SJSA1 (cell line): ENCODE measurements at places on chromosomes 11 and 22. TPM values are rescaled to one million over a fixed set of nuclear protein-coding genes. Genes with fewer than 3 reads are reported as not detected.

The NXF1 gene
- 33.6 and 33.8 TPM in 2 replicates for total RNA-seq

The SLC6A5 gene
- not detected in 2 replicates for total RNA-seq

The VWA5A gene
- 18.1 and 24.8 TPM in 2 replicates for total RNA-seq

The NUDT8 gene
- total RNA-seq = 7.4 and 14.0 TPM in 2 replicates

The TLCD5 gene
- 2.6 and 4.6 TPM in 2 replicates for total RNA-seq

The HTATIP2 gene
- 63.2 and 66.5 TPM in 2 replicates for total RNA-seq

The RTN4R gene
- 0.05 TPM in 1 of 2 replicates, not detected in the other for total RNA-seq

The LARGE1 gene
- 24.8 and 40.9 TPM in 2 replicates for total RNA-seq

The OR1S2 gene
- not detected in 2 replicates for total RNA-seq

GRCh38 chr11:60500276-60500910 is 7.8 kb downstream of the MS4A12 start:
- DNase-seq = no peak

DNA sequence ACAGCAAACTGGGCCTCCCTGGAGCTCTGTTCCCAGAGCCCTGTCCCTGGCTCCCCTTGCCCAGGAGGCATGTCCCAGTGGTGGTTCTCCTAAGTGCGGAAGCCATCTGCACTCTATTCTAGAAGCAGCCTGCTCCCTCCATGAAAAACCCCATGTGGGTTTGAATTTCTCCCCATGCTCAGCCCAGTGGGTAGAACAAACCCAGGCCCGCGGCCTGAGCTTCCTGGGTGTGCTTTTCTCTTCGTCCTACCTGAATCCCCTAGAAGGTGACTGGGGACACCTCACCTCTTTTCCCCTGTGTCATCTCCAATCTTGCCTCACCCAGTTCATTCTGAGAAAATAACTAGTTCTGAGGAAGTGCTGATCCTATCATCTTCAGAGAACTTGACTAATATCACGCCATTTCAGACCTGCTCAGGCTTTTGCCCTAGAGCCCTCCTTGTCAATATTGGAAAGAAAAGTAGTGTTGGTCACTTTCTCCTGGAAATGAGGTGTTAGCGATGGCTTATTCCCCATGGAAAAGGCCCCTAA is 15.9 kb downstream of the IL10RA start:
- DNase-seq = no peak

DNA sequence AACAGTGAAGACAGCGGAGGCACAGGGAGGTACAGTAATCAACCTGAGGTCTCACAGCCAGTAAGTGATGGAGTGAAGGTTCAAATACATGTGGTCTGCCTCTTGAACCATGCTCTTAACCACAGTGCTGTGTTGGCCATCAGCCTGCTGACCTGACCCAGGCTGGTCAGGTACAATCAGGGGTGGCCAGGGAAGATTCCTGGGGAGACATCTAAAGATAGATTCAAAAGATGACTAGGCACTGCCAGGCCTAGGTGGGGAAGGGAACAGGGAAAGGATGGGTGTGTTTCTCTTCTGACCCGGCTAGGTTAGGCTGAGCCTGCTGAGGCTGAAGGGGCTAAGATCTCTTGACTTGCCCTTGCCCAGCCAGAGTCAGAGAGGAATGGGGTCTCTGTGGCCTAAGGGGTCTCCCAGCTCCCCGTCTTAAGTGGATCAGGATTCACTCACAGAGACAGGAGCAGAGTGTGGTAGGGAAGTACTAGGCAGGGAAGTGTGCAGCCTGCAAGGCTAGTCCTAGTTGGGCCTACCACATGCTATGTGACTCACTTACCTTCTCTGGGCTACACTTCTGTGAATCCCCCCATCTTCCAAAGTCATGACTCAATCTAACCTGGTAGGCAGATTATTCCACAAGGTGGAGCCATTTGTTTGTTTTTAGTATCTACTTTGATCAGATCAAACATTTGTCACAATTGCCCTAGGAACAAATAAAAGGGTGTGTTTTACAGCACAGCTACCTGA is 10.4 kb upstream of the SREBF2 start:
- peak; percentile 23 for DNase-seq

DNA sequence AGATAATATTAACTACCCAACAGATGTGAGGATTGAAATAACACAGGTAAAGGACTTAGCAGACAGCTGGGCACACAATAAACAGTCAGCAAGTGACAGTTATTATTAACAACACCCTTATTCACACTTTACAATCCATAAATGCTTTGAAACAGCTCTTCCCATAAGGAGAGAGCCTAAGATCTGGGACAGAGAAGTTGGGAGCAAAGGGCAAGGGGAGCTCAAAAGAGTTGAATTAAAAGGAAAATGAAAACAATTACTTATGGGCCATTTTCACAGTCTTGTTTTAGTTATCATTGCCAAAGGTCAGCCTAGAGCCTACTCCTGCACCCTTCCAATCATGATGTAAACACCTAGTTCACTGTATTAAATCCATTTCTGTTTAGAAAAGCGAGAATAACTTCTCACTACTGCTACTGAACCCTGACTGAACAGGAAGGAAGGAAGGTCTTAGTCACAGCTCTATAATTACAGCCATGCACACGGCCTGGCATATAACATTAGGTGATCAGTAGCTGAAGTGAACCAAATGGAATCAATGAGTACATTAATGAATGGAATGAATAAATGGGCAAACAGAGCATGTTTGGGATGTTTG is 111.3 kb downstream of the PLEKHA7 start:
- no peak for DNase-seq

GRCh38 chr22:27791859-27792241 is 9.7 kb downstream of the MN1 start:
- no peak for DNase-seq

- no peak for DNase-seq
Observed at GRCh38 chr11:2401436-2401984, 960 bp downstream of the TSSC4 start.

DNA sequence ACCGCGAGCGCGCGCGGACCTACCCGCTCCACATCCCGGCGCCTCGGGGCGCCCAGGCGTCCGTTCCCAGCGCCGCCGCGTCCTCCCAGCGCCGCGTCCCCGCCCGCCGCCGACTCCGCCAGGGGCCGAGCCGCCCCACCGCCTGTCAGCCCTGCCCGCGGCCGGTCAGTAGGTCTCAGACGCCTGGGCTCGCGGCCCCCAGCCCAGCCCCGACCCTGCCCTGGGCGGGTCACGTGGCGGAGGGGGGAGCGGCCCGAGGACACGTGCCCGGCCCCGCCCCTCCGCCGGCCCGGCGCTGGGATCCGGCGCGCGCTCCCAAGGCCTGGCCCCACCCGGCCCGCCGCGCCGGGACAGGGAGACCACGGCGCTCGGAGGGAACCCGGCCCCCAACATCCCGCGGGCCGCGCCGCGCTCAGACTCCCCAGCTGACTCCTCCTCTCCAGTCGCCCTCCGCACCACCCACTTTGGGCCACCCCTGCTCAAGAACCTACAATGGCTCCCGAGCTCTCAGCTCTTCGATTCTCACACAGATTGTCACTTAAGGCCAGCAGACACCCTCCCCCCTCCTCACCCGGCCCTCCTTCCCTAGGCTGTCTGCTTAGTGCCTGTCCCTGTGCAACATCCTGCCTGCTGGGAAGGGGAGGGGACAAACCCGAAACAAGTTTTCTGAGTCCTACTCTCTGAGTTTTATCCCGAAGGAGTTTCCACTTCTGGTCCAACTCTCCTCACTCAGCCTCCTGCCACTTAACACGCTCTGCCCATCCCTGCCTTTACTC is at the start of gene RAB3IL1:
Gene RAB3IL1, minus strand, starts transcription at position 233 of the 776 bp plus-strand sequence. Its CDS starts 199 bp downstream, at position 34.
- peak; percentile 66 for DNase-seq

DNA sequence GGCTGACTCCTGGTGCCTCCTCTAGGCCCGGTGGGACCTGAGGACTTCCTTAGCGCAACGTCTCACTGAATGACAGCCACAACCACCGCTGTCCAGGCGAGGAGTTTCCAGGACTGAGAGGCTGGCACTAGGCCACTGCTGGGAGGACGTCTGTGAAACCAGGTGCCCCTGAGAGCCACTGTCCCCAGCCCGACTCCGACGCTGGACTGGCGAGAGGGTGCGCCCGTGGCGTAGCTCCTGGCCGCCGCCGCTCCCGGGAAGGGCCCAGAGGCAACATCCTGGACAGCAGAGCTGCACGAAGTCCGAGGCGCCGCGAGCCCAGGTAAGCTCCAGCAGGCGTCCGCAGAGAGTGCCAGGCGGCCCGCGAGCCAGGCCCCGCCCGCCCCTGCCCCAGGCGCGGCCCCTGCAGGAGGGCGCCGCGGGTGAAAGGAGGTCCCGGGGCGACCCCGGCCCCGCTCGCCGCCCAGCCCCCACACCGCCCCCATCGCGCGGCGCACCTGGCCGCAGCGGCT is 525 bp downstream of the DGCR2 start:
- DNase-seq = no peak

DNA sequence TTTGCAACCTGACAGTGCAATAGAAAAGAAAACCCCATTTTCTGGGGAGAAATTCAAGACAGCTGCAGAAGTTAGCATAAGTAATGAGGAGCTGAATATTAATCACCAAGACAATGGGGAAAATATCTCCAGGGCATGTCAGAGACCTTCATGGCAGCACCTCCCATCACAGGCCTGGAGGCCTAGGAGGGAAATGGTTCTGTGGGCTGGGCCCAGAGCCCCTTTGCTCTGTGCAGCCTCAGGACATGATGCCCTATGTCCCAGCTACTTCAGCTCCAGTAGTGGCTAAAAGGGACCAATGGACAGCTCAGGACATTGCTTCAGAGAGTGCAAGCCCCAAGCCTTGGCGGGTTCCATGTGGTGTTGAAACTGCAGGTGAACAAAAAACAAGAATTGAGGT is 14.6 kb upstream of the DKK3 start:
- no peak for DNase-seq

DNA sequence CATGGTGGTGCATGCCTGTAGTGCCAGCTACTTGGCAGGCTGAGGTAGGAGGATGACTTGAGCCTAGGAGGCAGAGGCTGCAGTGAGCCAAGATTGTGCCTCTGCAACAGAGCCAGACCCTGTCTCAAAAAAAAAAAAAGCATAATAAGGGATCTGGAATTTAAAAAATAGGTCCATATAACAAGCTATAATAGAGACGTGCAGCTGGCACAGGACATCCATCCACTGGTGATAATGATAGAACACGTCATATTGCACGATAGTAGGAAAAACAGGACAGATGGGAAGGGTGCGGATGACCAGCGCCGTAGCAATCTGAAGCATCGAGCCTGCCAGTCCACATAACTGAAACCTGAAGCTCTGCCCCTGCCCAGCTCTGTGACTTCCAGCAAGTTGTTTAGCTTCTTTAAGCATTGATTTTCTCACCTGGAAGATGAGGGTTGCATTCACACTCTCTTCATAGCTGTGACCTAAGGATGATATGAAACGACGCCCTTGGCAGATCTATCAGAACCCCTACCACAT is 60.3 kb upstream of the PRODH start:
- DNase-seq = no peak

DNA sequence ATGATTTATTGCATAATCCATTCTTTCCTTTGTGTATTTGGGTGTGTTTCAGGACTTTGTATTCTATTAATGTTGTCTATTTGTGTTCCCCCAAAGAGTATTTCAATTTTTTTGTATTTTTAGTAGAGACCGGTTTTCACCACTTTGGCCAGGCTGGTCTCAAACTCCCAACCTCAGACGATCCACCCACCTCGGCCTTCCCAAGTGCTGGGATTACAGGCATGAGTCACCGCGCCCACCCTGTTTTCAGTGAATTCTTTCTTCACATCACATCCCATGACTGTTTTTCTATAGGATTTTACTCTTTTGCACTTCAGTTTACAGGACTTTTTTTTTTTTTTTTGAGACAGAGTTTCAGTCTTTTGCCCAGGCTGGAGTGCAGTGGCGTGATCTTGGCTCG is 46.3 kb downstream of the RBX1 start:
- no peak for DNase-seq
